ENCODE measurements at places on chromosomes 11 and 22.

DNA sequence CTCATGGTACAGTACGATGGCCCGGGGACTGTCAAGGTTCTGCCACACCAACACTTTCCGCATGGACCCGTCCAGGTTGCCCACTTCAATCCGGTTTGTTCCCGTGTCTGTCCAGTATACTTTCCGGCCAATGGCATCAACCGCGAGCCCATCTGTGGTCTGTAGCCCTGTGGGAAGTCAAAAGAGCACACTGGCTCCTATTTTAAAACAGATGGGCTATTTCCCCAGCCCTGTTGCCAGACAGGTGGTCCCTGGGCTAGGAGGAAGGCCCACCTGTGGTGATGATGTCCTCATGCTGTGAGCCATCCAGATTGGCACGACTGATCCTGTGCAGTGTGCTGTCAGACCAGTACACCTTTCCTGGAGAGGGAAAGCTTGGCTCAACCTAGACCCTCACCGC is 30.4 kb upstream of the CKAP5 start:
- no peak for DNase-seq

GRCh38 chr11:64317961-64318765 is at the start of gene PRDX5:
TSS of gene PRDX5 (plus strand) at chr11:64318121. CDS start at chr11:64318216, 95 bp downstream.
- peak; percentile 92 for DNase-seq

DNA sequence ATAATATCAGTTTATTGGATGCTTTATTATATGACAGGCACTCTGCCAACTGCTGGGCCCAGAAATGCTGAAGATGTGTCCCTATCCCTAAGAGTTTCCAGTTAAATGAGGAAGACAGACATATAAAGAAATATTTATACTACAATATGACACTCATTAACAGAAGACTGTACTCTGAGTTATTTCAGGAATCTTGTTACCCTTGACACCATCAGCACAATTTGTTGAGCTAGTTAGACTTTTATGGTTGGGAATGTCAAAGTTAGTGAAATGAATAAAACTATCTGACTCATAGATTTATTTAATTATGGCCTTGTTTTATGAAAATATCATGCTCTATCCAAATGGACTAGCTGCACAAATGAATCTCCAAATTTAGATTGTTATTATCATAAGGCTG is 25.6 kb upstream of the MSANTD4 start:
- DNase-seq = no peak

GRCh38 chr11:103364687-103365086 is 255.5 kb downstream of the DYNC2H1 start:
- no peak for DNase-seq

DNA sequence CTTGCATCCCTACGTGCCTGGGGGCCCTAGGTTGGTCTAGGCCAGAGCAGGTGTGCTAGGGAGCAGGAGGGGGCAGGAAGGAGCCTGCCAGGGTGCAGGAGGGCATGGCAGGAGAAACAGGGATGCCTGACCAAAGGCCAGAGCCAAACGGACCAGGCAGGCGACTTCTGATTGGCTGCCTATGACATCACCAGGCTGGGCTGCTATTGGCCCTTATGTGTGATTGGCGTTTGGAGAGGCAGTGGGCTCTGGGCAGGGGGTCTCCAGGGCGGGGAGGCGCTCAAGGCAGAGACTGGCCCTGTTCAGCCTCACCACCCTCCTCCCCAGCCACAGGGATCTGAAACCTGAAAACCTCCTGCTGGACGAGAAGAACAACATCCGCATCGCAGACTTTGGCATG is 44.4 kb downstream of the MOB2 start:
- DNase-seq = no peak

DNA sequence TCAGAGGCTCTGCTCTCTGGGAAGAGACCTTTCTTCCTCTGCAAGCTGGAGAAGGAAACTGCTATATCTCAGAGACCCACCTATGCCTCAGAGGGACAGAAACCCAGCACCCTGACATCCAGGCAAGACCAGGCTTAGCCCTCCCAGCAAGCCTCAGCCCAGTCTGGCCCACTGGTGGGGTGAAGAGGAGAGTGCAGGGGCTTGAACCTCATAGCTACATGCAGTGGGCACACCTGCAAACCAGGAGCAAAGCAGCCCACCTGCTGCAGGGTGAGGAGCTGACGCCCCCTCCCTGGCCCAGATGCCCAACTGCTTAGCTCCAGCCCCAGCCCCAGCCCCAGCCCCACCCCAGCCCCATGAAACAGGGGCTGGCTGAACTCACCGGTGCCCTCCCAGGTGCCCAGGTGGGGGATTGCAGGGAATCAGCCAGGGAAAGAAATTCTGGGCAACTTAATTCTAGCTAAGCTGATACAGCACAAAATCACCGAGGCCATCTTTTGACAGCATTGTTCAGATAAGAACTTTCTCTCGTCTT is 246.8 kb downstream of the BUD13 start:
- no peak for DNase-seq

DNA sequence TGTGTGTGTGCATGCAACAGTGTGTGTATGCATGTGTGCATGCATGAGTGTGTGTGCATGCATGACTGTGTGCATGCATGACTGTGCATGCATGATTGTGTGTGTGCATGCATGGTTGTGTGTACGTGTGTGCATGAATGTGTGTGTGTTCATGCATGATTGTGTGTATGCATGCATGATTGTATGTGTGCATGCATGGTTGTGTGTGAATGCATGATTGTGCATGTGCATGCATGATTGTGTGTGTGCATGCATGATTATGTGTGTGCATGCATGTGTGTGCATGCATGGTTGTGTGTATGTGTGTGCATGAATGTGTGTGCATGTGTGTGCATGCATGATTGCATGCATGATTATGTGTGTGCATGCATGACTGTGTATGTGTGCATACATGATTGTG is 1052.0 kb downstream of the TBC1D22A start:
- no peak for DNase-seq

DNA sequence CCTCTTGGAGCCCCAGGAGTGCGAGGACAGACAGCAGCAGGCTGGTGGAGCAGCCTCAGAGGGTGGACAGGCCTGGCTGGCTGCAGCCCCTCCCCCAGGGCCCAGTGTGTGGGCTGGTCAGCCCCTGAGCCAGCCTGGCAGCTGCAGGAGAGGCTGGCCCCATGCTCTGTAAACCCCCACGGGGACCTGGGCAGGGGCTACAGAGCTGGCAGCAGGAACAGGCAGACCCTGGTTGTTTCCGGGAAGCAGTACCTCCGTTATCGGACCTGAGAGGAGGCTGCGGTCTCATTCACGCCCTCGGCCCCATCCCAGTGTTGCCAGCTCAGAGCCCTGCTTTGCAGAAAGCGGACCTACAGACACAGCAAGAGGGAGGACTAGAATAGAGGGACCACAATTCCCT is 38.5 kb upstream of the COMT start:
- no peak for DNase-seq

DNA sequence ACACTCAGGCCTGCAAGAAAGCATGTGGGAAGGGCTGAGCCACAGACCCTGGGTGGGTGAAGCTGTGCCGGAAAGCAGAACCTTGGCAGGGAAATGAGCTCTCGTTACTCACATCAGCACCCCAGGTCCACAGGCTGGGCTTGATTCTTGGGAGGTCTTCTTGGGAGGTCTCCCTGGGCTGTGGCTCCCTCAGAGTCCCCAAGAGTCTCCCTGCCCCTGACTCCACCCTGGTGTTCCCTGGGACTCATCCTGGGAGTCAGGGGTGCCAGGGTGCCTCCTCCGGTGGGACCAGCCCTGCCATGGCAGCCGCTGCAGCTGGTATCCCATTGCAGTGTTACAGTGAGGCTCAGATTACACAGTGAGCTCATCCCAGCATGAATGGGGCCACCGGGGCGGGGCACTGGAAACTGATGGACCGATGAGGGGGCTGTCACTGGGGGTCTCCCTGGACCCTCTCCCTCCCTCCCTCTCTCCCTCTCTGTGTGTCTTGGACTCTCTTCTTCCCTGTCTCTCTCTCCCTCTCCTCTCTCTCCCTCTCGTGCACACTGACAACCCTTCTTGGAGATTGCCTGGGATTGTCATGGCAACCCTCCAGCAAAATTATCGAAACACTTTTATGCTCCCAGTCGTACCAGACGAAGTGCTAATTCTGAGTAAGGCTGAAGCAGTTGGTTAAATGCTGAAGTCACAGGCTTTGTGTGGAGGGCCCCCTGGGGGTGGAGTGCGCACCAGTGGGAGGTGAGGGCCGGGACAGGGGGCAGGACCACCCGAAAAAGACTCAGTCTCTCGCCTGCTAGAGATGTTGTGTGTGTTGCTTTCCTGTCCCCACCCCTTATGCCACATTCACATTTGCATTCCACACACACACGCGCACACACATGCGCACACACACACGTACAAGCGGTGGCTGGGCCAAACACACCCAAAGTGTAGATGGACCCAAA is 8.6 kb upstream of the C11orf96 start:
- peak; percentile 55 for DNase-seq

Data from NCI-H1694 treated with DMSO at 0.1 percent for 48 hours (cell line).